GM12892 (cell line): ENCODE measurements at places on chromosomes 1 and 21.

GRCh38 chr21:28256837-28257236 is 735.8 kb downstream of the LTN1 start:
- no peak for DNase-seq

- no peak for DNase-seq
Observed at GRCh38 chr1:203207751-203208150, 21.2 kb upstream of the CHI3L1 start.

DNA sequence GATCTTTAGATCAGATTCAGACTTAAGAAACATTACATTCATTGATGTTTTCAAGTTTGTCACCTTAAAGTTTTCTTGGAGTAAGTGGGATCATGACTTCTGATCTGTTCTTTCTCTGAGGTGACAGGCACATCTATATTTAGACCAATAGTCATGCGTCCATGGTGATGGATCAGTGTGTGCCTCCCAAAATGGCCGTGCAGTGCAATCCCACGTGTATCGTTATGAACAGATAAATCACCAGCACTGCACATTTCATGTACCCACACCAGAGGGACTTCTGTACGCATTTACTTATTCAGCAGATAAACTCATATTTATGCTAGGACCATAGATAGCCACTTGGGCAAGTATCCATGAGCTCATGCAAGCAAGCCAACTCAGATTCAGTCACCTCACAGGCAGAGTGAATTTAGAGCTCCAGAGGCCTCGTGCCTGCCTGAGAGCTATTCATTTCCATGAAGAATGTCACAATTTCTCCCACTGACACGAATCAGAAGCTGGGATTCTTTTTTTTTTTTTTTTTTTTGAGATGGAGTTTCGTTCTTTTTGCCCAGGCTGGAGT is 13.9 kb upstream of the WDR26 start:
- DNase-seq, result no peak

GRCh38 chr1:185775501-185775900 is 41.3 kb downstream of the HMCN1 start:
- DNase-seq, result no peak

- no peak for DNase-seq
Observed at GRCh38 chr1:213782941-213783672, 204.7 kb upstream of the PROX1 start.

- DNase-seq, result peak; percentile 73
Observed at GRCh38 chr1:21937372-21938121, 437 bp upstream of the HSPG2 start.

DNA sequence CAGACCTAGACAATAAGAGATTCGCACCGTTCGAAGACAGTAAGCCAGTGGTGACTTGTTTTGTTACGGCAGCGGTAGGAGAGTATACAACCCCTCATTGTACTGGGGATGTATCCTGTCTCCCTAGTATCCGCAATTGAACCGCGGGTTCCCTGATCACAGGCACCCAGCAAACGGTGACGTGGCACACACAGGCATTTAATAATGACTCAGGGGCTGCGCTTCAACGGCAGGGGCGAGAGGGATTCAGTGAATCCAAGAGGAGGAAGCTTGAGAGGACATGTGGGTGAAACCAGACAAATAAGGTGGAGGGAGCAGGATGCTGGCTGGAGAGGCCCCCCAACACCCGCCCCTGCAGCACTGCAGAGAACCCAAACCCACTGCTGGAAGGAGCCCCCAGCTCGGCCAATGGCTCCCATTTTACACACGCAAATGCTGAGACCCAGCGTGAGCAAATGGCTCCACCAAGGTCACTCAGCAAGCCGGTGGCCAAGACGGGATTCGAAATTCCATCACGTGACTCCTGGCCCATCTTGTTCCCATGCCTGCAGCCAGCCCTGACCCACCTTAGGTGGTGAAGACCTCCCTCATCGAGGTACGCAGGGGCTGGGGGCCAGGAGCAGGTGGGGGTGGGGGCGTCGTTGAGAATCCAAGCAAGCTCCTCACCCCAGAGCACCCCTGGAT is 149.9 kb downstream of the SYF2 start:
- no peak for DNase-seq

- no peak for DNase-seq
Observed at GRCh38 chr1:55235722-55236121, 20.6 kb upstream of the USP24 start.

- no peak for DNase-seq
Observed at GRCh38 chr1:62870148-62870547, 86.2 kb downstream of the ATG4C start.

DNA sequence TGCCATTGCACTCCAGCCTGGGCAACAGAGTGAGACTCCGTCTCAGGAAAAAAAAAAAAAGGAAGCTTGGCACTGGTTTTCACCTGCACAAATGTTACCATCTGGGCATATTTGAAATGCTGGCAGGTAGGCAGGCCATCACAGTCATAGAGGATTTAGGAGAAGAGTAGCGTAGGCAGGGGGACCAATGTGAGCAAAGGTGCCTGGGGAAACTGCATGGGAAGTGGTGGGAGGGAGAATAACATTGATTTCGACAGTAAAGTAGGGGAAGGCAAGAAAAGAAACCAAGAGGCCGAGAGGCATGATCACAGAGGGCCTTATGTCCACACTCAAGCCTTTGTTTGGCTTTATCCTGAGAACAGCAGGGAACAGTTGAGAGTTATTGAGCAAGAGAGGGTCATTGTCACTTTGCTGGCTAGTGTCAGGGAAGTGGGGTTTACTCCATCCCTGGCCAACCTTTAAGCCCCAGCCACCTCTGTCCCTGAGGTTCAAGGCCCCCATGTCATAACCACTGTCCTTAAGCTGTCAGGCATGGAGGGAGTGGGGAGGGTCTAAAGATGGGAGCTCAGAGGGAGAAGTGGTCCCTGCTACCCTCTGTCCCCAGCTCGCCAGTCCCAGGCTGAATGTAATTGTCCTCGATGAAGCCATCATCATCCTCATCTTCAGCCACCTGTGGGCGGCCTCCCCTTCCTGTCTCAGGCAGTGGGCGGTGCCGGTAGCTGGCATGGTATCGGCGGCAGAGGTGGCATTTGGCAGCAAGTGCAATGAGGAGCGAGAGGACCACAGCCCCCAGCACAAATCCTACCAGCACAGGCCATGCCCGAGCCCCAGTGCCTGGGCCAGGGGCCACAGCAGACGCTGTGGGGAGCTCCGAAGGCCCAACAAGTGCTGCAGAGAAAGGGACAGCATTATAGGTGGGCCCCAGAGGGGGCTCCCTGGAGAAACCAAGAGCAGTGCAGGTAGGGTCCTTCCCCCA is 2.9 kb downstream of the C1orf210 start:
- no peak for DNase-seq

DNA sequence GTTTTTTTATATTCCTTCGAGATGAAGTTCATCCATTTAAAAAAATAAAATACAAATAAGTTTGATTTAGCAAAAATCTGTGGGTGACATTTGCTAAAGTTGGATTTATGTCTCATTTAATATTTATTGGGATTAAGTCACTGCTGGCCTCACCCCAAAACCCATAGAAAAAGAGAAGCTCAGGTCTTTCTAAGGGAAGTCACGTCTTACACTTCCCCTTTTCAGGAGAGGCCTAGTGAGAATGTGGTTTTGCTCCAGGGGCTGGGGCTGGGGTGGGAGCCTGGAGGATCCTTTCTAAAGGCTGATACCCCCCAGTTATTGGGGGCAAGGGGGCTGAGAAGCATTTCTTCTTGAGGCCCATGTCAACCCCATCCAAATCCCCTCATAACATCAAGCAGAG is 300.3 kb downstream of the DSCAM start:
- no peak for DNase-seq

DNA sequence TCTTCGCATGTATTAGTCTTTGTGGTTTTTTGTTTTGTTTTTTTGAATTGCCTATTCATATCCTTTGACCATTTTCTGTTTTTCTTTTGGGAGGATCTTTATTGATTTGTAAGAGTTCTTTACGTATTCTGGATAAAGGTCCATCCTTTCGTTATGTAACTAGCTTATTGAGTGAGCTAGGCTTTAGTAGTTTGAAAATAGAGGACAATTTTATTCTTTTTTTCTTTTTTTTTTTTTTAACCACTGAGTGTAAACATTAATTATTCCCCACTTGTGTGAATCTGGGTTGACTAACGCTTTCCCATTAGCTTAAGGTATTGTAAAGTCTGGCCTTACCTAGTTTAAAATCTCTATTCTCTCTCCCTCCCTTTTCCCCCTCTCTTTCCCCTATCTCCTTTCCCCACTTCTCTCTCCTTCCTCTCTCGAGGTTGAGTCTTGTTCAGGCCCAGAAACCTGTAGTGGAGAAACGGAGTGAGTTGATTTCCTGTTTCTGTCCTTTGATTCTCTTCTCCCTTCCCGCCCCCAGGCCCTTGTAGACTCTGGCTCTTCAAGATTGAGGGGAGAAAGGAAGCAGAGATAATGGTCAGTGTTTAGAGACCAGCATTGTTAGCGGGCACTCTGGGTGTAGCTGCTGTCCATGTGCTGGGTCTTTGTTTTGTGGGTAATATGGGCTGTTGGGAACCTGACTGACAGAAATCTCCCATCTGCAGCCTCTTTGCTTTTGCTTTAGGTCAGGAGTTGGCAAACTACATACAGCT is 1.5 kb downstream of the MORC3 start:
- DNase-seq, result no peak

DNA sequence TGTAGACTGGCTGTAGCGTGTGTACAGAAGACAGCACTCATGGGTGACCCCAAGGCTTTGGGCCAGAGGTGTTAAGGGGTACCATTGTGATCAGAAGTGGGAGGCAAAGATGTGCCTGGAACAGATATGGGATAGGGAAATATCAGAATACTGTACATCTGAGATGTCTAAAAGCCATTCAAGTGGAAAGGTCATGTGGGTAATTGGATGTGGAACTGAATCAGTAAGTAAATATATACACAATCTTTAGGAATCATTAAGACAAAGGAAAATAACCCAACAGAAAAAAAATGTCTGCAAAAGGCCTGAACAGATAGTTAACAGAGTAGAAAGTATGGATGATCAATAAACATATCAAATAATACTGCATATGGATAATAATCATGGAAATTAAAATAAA is 26.5 kb downstream of the OR13G1 start:
- no peak for DNase-seq

DNA sequence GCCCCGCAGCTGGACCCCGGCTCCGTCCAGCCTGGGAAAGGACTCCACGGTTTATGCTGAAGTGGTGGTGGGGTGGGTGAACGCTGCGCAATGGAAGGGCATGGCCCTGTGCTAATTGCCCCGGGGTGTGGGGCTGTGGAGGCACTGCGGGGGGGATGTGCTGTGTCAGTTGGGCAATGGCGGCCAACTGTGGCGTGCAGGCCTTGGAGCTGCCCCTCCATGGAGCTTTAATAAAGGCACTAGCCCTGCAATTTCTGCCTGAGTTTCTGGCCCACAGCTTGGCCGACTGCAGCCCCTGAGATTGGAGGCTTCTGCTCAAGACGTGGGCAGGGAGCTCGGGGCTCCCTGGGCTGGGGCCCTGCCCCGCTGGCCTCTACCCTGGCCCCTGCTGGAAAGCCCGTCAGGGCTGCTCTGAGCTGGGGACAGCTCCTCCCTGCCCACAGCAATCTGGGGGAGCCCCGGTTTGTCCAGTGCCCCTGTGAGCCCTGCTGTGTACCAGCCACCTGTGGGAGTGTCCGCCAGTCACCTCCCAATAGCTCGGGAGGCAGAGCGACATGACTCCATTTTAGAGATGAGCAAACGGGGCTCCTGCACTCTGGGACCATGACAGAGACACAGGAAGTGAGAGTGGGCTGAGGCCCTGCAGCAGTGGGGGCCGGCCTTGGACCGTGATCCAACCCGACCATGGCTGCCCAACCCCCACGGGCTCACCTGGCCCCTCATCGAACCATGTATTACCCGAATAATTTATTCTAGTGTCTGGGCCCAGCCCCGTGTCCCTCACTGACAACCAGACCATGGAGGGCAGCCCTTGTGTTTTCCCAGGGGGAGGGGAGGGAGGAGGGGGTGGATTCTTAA is 8.7 kb upstream of the TNFRSF14 start:
- DNase-seq, result peak; percentile 66

- no peak for DNase-seq
Observed at GRCh38 chr21:34969423-34970166, 79.5 kb downstream of the RUNX1 start.

- no peak for DNase-seq
Observed at GRCh38 chr1:241817956-241818612, 29.9 kb upstream of the EXO1 start.

- DNase-seq, result no peak
Observed at GRCh38 chr1:159900086-159900680, at the start of gene CFAP45. Gene CFAP45 (minus strand): TSS chr1:159900165. CDS start chr1:159900098, 67 bp downstream.

DNA sequence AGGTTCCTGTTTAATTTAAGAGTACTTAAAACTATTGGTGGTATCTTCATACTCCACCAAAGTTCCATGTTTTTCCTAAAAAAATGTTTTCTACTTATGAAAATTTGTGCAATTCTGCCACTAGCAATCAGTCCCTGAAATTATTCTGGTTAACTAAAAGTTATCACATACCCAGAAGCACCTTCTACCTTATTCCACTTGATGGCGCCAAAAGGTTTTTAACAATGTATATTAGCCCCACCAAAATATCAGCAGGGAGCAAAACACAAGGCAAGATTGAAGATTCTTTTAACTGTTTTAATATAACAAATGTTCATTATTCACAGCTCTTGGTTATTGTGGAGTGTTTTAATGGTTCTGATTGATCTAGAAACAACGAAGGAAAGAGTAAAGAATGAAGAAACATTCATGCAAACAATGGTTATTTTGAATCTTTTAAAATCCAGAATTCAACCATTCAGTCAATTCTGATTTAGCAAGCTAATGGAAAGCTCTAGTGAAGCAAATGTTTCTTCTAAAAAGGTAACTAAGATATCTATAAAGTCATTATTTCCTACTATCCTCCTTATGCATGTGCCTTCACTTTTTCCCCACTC is 67.2 kb downstream of the TTLL7 start:
- no peak for DNase-seq

DNA sequence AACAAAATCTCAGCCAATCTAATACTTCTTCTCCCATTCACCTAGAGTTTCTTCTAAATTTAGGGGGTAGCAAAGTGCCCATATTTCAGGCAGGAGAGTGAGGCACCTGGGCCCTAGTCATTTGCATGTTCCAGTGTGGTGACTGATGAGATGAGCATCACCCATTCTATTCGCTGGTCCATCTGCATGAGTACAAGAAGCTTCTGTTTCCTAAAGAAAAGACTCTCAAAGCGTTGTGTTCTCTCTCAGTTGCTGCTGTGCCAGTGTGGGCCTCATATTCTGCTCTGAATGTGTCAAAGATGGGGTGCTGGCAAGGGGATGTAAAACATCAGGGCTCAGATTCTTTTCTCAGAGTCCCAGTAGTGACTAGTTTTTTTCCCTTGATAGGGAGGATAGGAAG is 16.1 kb upstream of the DPYD start:
- no peak for DNase-seq

GRCh38 chr1:171994293-171994692 is 153.0 kb downstream of the DNM3 start:
- no peak for DNase-seq
